Naive B cell (primary cell): ENCODE measurements at places on chromosomes 5 and 9. TPM values are rescaled to one million over a fixed set of nuclear protein-coding genes. Genes with fewer than 3 reads are reported as not detected.
A peak's percentile ranks its signal among the peaks of the same experiment; 100 is the strongest.

FOXD4L5 gene
- polyA plus RNA-seq: not detected

HINT2 gene
- 75.1 TPM for polyA plus RNA-seq

SPINK7 gene
- polyA plus RNA-seq: not detected

RNF44 gene
- polyA plus RNA-seq: 2.1 TPM

CPEB4 gene
- 5.2 TPM for polyA plus RNA-seq

FOXD4L6 gene
- polyA plus RNA-seq: not detected

GRCh38 chr9:78365748-78366697, 69.1 kb downstream of the PSAT1 start:
- no peaks in the 10 kb centered on the region for H3K4me1 ChIP-seq
- H3K27me3 ChIP-seq: peaks cover 2% of the 10 kb centered on the region
- no peak overlapping the region for H3K4me3 ChIP-seq
- no peaks in the 10 kb centered on the region for H3K36me3 ChIP-seq
- DNase-seq: no peak
- no peak overlapping the region for H3K27ac ChIP-seq

DNA sequence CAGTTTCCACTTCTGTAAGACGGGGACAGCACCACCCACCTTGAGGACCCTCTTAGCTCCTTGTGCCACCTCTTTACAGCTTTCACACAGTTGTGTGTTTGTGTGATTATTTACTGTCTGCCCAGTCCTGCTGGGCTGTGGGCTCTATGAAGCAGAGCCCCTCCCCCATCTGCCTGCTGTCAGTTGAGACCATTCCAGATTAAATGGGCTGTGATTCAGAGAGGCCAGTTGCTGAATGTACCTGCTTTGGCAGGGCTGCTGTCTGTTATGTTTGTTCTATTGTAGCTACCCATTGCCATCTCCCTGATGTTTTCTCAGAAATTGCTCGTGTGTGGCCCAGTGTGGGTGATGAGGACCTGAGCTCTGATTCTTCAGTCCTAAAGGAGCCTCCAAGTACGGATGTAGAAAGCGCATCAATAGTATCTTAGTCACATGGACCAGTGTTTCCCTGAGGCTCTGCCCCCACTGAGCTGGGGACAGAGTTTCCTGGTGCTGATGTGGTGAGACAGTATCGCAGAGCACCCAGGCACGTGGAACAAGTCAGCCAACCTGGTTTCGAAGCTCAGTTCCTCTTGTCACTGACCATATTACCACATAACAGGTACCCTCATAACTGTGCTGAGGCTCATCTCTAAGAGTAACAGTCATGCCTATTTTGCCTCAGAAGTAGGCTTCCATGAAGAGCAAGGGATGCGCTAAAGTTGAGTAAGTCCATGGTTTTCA, 3.7 kb downstream of the ANGPTL2 start:
- no peaks in the 10 kb centered on the region for H3K36me3 ChIP-seq
- H3K27ac ChIP-seq: peak overlapping the region; percentile 69
- H3K4me1 ChIP-seq: peaks cover 54% of the 10 kb centered on the region
- peaks cover 31% of the 10 kb centered on the region for H3K27me3 ChIP-seq

- no peaks in the 10 kb centered on the region for H3K27me3 ChIP-seq
- no peak overlapping the region for H3K4me3 ChIP-seq
- no peak overlapping the region for H3K27ac ChIP-seq
- no peak for DNase-seq
These were observed 60.8 kb downstream of the PSMB7 start for GRCh38 chr9:124354346-124355038.

- no peaks in the 10 kb centered on the region for H3K27me3 ChIP-seq
- H3K4me1 ChIP-seq: peaks cover 19% of the 10 kb centered on the region
- no peak overlapping the region for H3K4me3 ChIP-seq
These were observed 107.0 kb downstream of the NR6A1 start for GRCh38 chr9:124664143-124664542.

GRCh38 chr5:58066557-58066956, 393.3 kb downstream of the PLK2 start:
- no peaks in the 10 kb centered on the region for H3K4me1 ChIP-seq
- no peaks in the 10 kb centered on the region for H3K27me3 ChIP-seq
- H3K27ac ChIP-seq: no peak overlapping the region
- H3K4me3 ChIP-seq: no peak overlapping the region

- H3K4me3 ChIP-seq: no peak overlapping the region
- peaks cover 4% of the 10 kb centered on the region for H3K27me3 ChIP-seq
- DNase-seq: no peak
- H3K27ac ChIP-seq: no peak overlapping the region
These were observed 25.7 kb downstream of the FRMPD1 start for GRCh38 chr9:37676411-37676830.

GRCh38 chr5:86570427-86571083, 47.2 kb upstream of the COX7C start:
- no peak overlapping the region for H3K4me3 ChIP-seq
- no peaks in the 10 kb centered on the region for H3K4me1 ChIP-seq
- no peak for DNase-seq
- H3K27ac ChIP-seq: no peak overlapping the region
- H3K27me3 ChIP-seq: no peaks in the 10 kb centered on the region

DNA sequence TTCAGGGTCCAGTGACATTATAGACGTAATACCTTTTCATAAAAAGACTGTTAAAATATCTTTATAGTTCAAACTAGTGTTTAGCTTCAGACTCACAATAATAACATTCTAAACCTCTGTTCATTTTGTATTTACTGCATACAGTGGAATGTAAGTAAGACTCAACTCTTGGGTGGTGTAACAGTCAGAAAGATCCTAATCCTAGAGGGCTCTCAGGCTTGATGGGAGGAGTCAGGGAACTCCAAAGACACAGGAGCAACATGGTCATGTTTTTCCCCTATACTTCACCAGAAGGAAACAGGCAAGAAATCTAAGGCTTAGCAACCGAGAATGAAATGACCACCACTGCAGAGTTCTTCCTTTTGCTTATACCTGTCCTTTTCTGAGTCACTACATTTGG, 82.6 kb downstream of the MRPS27 start:
- no peak overlapping the region for H3K4me3 ChIP-seq
- no peak overlapping the region for H3K27ac ChIP-seq
- no peak for DNase-seq
- H3K36me3 ChIP-seq: peaks cover 8% of the 10 kb centered on the region
- no peaks in the 10 kb centered on the region for H3K27me3 ChIP-seq

GRCh38 chr5:125411744-125412560, 665.5 kb upstream of the ZNF608 start:
- H3K27me3 ChIP-seq: no peaks in the 10 kb centered on the region
- H3K27ac ChIP-seq: peak overlapping the region; percentile 73
- H3K4me3 ChIP-seq: peak overlapping the region; percentile 40

GRCh38 chr5:56656846-56657726, 158.3 kb upstream of the MAP3K1 start:
- H3K27me3 ChIP-seq: no peaks in the 10 kb centered on the region
- no peaks in the 10 kb centered on the region for H3K36me3 ChIP-seq
- peaks cover 18% of the 10 kb centered on the region for H3K4me1 ChIP-seq
- no peak for DNase-seq
- no peak overlapping the region for H3K27ac ChIP-seq
- no peak overlapping the region for H3K4me3 ChIP-seq

DNA sequence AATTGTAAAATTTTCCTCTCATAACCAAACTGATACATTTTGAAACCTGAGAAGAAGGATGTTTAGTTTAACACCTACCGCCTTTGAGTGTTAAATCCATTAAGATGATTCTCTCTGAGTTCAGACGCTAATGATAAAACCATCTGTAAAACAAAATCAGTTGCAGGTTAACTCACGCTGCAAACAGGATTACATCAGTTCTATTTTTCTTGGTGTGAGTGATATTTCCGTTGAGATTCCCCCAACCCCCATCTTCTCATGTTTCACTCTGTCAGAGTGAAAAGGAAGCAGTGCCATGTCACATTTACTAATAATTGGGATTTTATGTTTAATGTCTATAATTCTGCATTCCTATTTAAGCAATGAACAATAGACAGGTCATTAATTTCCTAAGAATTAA, 146.5 kb downstream of the FANCC start:
- no peak overlapping the region for H3K4me3 ChIP-seq
- H3K27ac ChIP-seq: no peak overlapping the region
- no peak for DNase-seq
- H3K4me1 ChIP-seq: no peaks in the 10 kb centered on the region

- no peaks in the 10 kb centered on the region for H3K27me3 ChIP-seq
- no peaks in the 10 kb centered on the region for H3K4me1 ChIP-seq
- no peak overlapping the region for H3K27ac ChIP-seq
- no peaks in the 10 kb centered on the region for H3K36me3 ChIP-seq
- H3K4me3 ChIP-seq: no peak overlapping the region
- no peak for DNase-seq
These were observed 43.0 kb upstream of the PCAT7 start for GRCh38 chr9:94511955-94512265.

GRCh38 chr9:129317179-129318011, 139.3 kb upstream of the IER5L start:
- no peaks in the 10 kb centered on the region for H3K36me3 ChIP-seq
- peaks cover 17% of the 10 kb centered on the region for H3K4me1 ChIP-seq
- H3K4me3 ChIP-seq: no peak overlapping the region
- H3K27ac ChIP-seq: no peak overlapping the region
- peaks cover 36% of the 10 kb centered on the region for H3K27me3 ChIP-seq

GRCh38 chr9:125521462-125522327, 185.3 kb downstream of the MAPKAP1 start:
- H3K4me3 ChIP-seq: peak overlapping the region; percentile 53
- H3K27me3 ChIP-seq: no peaks in the 10 kb centered on the region
- H3K36me3 ChIP-seq: peaks cover 6% of the 10 kb centered on the region
- H3K27ac ChIP-seq: peak overlapping the region; percentile 80

GRCh38 chr5:315488-316209, 5.9 kb upstream of the AHRR start:
- H3K27ac ChIP-seq: no peak overlapping the region
- DNase-seq: no peak
- peaks cover 10% of the 10 kb centered on the region for H3K4me1 ChIP-seq
- no peak overlapping the region for H3K4me3 ChIP-seq
- H3K36me3 ChIP-seq: peaks cover 9% of the 10 kb centered on the region

GRCh38 chr5:66742896-66743247, 146.7 kb downstream of the MAST4 start:
- no peak overlapping the region for H3K4me3 ChIP-seq
- H3K27ac ChIP-seq: peak overlapping the region; percentile 27

- H3K27ac ChIP-seq: no peak overlapping the region
- H3K4me3 ChIP-seq: no peak overlapping the region
- H3K27me3 ChIP-seq: peaks cover 5% of the 10 kb centered on the region
- H3K36me3 ChIP-seq: no peaks in the 10 kb centered on the region
These were observed 133.3 kb upstream of the SMARCA2 start for GRCh38 chr9:1881708-1882295.

GRCh38 chr5:90696153-90696552, 137.6 kb downstream of the ADGRV1 start:
- H3K4me3 ChIP-seq: no peak overlapping the region
- H3K4me1 ChIP-seq: no peaks in the 10 kb centered on the region
- no peak overlapping the region for H3K27ac ChIP-seq
- no peak for DNase-seq
- no peaks in the 10 kb centered on the region for H3K36me3 ChIP-seq

DNA sequence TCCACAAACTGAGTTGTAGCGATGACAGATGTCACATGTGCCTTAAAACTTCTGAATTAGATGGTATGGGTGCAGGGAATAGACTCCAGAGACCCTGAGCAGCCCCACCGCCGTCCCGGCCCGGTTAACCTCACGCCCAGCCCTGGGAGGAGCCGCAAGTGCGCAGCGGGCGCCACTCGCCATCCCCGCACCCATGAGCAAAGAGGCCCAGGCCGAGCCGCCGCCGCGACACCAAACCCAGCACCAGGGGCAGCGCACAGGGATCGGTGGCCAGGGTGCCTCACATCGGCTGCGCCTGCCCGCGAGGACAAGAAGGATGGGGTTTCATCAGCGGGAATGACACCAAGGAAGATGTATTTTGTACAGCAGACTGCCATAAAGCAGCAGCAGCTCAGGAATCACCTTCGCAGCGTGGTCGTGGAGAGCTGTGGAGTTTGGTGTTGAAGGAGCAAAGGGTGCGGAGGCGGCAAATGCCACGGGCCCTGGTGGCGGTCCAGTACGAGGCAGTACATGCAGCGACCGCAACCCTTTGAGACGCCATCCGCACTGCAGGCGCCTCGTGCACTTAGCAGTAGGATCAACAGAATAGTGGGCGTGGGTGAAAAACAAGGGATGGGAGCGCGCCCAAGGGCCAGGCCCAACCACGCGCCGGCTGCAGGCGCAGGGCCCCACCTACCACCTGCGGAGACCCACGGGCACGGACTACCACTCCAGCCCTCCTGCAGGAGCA, 89.7 kb downstream of the ZNF366 start:
- no peak overlapping the region for H3K4me3 ChIP-seq
- DNase-seq: no peak
- no peaks in the 10 kb centered on the region for H3K4me1 ChIP-seq
- no peaks in the 10 kb centered on the region for H3K36me3 ChIP-seq
- H3K27ac ChIP-seq: no peak overlapping the region

DNA sequence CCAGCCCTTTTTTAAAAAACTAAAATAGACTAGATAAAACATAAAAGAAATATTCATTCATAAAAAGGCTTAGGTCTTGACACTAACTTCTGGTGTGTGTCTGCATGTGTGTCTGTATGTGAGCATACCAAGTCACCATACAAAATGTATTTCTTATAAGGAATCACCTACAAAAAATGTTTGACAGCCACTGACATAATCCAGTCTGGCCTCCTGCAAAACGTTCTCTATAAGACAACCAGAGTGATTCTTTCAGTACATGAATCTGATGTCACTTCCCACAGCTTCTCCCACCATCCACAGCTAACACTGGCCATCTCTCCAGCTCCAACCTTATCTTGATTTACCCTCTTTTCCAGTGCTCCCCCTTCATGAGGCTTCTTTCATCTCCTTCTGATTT, 192.3 kb downstream of the TLE1 start:
- H3K36me3 ChIP-seq: no peaks in the 10 kb centered on the region
- H3K4me3 ChIP-seq: no peak overlapping the region

DNA sequence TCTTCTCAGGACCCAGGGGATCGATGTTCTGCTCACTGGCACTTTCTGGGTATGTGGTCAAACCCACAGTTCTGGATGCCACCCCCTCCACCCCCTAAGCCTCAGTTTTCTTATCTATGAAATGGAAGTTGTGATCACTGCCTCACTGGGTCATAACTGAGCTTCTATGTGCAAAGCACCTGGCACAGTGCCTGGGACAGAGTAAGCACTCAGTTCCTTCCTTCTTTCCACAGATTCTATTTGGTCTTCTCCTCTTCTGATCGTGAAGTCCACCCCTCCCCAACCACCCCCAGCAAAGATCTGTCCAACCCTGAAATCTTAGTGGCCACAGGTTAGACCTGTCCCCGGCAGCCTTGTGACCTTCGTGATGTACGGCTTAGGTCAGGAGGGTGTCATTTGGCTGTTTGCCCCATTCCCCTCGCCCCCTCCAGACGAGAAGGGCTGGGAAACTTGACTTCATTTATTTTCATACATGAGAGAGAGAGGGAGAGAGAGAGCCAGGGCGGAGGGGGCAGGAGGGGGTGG, 181.4 kb downstream of the FGF18 start:
- H3K4me1 ChIP-seq: peaks cover 7% of the 10 kb centered on the region
- no peak overlapping the region for H3K4me3 ChIP-seq
- H3K27ac ChIP-seq: peak overlapping the region; percentile 5
- peaks cover 10% of the 10 kb centered on the region for H3K27me3 ChIP-seq
- peaks cover 7% of the 10 kb centered on the region for H3K36me3 ChIP-seq
